ENCODE measurements at places on chromosomes 12 and 14.

DNA sequence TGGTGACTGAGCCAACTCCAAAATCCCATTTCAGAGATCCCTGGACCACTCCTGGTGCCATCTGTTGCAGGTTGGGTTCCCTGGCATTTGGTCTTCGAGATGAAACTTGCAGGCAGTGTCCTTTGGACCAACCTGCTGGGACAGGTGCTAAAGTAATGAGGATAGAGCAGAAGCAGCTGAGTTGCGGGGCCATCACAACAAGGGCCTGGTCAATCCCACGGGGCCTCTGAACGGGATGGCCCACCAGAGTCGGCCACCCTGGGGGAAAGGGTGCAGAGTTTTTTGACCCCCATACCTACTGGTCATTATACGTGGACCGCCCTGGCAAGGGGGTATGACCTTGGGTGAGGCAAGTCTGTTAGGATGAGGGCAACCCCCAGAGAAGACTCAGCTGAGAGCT is 39.3 kb downstream of the DLK1 start:
- no peak for DNase-seq

- no peak for DNase-seq
Measured at GRCh38 chr12:23731035-23731434, 218.4 kb downstream of the SOX5 start.

GRCh38 chr12:65918021-65918420 is 93.7 kb downstream of the HMGA2 start:
- no peak for DNase-seq

DNA sequence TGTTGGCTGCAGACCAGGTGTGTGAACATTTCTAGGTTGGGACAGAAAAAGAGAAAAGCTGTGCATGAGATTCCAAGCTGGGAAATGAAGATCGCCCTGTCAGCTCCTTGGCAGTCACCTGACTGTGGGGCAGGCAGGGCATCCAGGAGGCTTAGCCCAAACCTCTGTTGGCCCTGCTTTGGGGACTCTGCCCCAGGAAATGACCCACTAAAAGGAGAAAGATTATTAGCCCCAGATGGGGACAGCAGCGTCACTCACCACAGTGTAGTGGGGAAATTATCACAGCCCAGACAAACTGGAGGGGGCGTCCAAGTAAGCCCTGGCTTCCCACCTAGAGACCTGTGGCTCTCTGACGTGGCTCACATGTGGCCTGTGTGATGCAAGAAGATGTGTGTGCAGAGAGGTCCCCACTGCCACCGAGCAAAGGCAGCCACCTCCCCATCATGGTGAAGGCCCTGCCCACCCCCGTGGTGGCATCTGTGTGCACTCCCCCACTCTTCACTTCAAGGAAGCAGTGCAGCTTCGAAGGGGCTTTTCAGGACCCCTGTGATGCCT is 39.1 kb downstream of the DIO3 start:
- no peak for DNase-seq

- DNase-seq, result no peak
Measured at GRCh38 chr14:102079700-102079979, 7.2 kb downstream of the HSP90AA1 start.
